ENCODE measurements at places on chromosomes 7 and 10.

DNA sequence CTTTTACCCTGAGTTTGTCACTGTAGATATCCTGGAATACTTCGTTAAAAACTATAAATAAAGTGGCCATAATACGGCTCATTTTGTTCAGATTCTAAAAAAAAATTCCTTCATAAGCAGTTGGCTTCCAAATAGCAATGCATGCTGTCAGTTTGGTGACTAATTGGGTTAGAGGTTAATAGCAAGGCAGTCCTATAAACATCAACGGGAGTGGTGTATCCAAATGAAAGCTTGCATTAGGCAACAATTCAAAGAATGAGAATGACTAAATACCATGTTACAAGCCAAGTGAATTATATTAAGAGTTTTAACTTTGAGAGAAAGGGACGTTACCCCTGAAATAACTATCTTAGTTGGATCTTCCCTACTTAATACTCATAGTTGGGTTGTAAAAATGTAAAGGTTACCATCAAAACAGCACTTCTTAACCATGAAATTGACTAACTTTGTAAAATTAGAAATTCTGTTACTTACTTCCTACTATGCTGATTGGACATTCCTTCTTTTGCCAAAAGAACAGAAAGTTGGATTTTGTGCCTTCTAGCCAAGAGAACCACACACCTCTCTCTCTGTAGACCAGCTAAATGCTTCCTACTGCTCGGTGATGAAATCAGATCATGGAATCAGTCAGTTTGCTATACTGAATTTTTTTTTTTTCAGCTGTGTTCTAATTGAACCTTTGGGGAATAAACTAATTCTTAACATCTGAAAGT is 98.0 kb downstream of the KAT6B start:
- DNase-seq, result peak; percentile 95

- DNase-seq, result peak; percentile 16
Observed at GRCh38 chr7:4725850-4726450, 43.9 kb downstream of the FOXK1 start.

GRCh38 chr7:44267719-44268421 is 57.5 kb downstream of the CAMK2B start:
- no peak for DNase-seq

DNA sequence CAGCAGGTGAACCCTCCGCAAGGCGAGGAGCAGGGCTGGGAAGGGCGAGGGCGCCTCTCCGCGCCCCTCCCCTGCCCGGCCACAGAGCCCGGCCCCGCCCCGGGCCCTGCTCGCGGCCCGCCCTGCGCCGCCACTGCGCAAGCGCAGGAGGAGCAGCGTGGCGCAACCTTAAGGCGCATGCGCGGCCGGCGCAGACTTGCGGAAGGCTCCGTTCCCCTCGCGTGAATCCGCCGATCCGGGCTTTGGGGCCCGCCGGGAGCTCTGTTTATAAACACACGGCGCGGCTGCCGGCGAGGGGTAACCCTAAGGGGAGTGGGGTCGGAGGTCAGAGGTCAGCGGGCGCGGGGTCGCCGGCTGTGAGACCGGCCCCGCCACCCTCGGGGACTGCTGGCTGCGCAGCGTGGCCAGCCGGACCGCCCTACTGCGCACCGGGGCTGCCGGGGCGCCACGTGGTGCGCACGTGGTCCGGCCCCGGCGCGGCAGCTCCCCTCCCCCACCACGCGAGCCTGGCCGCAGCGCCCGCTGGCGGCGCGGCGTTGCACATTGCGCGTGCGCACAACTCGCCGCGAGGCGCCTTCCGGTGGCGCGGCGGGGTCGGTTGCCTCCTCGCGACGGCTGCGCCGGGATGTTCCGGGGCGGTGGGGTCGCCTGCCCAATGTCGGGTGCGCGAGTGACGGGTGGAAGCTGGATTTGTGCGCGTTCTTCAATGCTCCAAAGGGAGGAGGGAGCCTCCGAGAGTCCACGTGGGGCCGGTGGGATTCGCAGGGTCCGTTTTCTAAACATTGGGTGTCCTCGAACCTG is 40.2 kb upstream of the FOXK1 start:
- DNase-seq, result peak; percentile 90

- DNase-seq, result peak; percentile 81
Observed at GRCh38 chr10:75612904-75613684, 181.7 kb downstream of the LRMDA start.

GRCh38 chr10:95275726-95276366 is 15.0 kb downstream of the PDLIM1 start:
- peak; percentile 53 for DNase-seq

DNA sequence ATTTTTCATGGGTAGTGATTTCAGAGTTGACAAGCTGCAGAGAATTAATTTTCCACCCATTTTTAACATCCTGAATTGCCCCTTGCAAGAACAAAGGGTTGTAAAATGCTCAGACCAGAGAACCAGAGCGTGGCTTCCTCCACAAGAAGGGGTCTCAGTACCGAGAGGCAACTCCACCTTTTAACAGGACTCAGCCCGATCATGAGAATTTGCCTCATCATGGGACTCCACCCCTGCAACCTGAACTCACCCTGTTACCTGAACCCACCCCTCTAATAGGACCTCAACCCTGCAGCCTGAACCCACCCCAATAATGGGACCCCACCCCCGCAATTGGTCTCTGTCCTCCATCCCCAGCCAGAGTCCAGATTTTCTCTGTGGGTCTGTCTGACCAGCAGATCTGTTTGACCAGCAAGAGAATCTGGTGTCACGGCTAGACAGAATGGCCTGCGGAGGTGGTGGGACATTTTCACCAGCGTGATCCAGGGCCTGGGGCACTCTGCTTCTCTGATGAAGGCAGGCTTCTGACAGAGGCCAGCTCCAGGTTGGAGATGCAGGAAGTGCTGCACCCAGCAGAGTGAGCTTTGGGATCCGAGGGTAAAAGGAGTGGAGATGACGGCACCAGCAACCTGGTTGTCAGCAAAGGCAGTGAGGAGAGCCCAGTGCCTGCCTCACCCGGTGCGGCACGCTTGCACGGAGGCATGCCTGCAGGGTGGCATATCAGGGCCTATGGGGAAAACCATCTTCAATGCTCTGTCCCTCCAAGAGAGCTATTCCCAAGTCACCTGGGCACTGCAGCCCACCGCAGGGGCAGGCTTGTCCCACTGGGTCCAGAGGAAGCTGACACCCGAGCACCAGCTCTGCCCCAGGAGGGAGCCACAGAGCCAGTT is 136.6 kb downstream of the TCERG1L start:
- no peak for DNase-seq

DNA sequence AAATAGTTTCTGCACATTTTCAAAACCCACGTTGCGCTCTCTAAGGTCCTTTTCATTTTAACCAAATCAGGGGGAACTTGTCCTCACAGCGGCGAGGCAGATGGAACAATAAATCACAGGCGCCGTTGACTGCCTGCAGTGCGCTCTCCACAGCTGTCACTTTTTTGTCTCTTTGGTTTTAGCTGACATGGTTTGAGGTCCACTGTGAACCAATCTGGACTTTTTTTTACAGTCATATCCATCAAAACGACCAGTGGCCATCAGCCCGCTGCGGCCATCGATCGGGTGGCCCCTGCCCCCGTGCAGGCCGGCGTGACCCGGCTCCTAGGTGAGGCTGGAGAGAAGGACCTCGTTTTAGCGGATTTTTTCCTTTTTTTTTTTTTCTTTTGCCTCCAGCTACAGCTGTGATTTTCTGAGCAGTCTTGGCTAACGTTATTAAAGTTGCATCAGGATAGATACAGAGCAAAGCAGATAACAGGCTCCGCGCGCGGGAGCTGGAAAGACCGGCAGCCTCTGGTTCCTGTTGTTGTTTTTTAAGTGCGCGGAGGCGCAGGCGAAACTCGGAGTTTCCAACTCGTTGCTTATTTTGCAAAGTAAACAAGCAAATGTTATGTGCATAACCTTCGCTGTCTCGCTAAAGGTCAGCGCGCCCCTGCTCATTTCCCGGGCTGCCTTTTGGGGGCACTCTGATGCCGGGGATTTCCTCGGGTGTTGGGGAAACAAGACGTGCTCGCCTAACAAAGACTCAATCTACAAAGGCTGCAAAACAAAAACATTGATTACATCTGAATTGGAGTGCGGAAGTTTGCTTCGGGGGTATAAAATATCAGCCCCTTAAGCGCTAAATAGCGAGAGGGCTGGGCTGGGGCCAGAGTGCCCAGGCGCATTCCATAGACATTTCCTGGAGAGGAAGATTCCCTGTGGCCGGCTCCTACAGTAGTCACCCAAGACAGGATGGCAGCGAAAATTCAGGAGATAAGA is 414.8 kb upstream of the MKI67 start:
- no peak for DNase-seq

DNA sequence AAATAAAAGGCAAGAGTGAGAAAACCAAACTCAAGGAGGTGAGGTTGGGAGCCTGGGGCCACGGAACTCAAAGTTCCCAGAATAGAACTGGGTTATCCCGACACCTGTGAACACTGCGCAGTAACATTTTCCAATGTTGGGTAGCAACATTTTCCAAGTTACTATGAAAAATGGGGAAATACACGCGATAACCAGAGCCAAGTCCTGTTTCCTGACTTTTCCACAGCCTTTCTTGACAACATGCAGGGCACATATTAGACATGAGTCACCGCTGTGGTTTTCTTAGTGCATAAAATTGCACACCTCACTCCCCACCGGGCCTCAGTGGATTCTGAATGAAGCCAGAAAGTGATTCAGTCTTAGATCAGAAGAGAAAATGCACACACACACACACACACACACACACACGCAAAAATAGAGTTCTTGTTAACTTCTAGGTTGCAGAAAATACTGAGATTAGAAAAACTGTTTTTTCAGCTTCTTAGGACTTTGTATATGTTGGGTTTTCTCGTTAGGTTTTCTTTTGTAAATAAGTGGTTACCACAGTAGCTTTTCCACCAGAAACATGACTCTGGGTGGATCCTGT is 70.0 kb downstream of the CAMK1D start:
- peak; percentile 95 for DNase-seq

- peak; percentile 58 for DNase-seq
Observed at GRCh38 chr10:88540351-88540750, 42.8 kb downstream of the RNLS start.

DNA sequence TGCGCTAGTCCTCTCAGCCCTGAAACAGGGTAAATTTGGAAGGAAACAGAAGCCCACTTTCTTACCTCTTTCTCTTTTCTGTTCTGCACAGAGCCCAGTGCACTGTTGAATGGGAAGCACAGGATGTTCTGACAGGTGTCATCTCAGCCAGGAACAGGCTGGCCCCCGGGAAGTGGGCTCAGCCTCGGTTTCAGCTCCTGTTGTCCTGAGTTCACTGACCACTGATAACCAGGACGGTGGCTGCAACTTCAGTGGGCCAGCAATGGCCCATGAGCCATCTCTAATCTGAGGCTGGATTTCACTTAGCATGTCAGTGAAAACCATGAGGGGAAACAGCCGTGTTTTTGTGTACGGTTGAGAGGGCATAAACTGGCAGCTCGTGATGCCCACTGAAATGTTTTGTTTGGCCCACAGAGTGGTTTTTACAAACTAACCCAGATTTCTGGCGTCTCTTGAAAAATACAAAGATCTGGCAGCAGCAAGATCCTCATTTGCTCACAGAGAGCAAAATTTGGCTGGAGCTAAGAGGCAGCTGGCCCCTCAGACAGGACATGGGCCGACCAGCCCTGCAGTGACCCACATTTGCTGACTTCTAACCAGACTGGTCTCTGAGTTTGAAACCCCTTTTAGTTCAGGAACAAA is 455.9 kb downstream of the PAXIP1 start:
- DNase-seq, result no peak

DNA sequence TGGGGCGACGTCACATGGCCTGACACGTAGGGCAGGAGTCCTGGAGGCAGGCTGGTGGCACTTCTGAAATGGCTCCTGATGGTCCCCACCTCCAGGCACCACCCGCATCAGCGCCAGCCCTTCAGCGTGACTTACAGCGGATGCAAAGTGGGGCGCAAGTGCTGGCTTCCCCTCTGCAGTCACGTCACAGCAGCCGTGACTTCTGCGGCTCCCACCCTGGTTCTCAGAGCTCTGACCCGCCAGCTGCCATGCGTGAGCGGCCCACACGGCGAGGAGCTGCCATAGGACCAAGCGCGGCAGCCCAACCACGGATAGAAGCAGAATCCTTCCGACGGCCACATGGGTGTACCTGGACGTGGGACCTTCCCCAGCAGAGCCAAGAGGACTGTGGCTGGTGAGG is 159.0 kb downstream of the ELFN1 start:
- DNase-seq, result no peak

GRCh38 chr10:124590216-124591122 is 128.8 kb downstream of the LHPP start:
- no peak for DNase-seq

DNA sequence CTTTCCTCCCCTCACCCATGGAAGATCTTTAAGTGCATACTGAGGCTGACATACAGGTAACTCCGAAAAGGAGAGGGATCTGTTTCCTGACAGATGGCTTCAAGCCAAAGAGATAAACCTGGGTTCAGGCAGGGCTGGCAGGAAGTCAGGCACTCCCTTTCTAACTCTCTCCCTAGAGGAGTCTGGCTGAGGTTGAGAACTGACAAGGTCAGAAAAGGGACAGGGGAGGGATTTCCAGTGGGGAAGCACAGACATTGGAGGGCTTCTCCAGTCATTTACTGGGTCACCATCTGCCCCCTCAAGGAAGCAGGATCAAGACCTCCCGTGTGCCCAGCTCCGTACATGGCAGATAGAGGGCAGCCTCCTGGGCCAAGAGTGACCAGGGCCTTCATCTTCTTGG is 31.6 kb downstream of the TLX1 start:
- DNase-seq, result no peak

DNA sequence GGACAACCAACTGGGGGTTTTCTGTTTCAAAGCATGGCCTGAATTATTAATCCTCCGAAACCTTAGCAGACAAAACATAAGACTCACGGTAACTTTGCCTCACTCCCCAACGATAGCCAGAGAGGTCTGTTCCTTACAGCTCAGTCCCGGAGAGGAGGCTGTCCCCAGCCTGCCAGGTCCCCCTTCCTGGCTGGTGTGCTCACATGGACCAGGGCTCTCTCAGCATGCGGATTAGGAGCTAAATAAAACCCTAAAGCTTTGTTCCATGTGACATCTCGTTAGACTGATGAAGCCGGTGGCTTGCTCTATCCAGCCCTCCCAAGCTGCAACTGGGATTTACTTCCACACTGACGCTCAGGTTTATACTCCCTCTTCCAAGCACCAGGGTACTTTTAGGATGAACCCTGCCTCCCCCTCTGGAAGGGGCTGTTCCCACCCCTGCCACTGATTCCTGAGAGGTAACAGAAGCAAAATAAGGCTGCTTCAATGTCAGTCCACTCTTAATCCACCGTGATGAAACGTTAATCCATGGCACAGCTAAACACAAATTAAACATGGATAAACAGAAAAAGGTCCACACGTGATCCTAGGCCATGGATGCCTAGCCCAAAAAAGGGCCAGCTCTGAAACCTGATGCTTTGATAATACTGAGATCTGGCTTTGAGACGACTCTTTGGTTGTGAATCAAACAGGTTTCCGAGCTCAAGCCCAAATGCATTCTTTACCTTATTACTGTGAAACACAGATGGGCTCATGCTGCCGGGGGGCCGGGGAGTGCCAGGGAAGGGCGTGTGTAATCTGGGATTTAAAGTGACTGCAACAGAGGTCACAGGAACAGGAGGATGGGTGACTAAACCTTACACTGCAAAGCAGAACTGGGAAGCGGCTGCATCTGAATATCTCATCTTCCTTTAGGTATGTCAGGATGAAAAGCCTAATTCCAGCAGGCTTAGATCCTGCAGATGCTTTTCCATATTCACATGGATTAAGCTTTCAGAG is 86.2 kb downstream of the ZRANB1 start:
- peak; percentile 56 for DNase-seq
